ENCODE measurements at places on chromosomes 2 and 18.

- DNase-seq = peak; percentile 65
These were observed 48.5 kb downstream of the LPIN2 start for GRCh38 chr18:2964361-2965010.

- DNase-seq = no peak
These were observed 615.1 kb downstream of the IRS1 start for GRCh38 chr2:226184540-226184939.

DNA sequence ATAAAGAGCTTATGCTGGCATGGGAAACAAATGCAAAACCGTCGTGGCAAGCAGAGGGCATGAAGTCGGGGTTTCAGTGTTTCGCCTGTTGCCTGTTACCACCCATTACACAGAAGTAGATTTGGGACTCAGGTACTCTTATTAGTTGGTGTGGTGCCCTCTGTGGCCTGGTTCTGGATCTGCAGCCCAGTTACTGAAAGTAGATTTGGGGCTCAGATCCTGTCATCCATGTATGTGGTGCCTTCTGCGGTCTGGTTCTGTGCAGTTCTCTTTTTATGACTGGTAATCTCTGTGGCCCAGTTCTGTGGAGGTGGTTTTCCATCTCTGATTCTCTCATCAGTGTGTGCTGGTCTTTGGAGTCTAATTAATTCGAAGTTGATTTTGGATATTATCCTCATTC lies 45.2 kb downstream of the ADNP2 start:
- peak; percentile 23 for DNase-seq

GRCh38 chr18:6574631-6575030 lies 154.9 kb upstream of the ARHGAP28 start:
- DNase-seq = no peak

Measured in CD4-positive, alpha-beta T cell treated with Interleukin-17A for 4 hours (primary cell).